Dermis microvascular lymphatic vessel endothelial cell (primary cell): ENCODE measurements at places on chromosomes 7 and 10.
A peak's percentile ranks its signal among the peaks of the same experiment; 100 is the strongest.

DNA sequence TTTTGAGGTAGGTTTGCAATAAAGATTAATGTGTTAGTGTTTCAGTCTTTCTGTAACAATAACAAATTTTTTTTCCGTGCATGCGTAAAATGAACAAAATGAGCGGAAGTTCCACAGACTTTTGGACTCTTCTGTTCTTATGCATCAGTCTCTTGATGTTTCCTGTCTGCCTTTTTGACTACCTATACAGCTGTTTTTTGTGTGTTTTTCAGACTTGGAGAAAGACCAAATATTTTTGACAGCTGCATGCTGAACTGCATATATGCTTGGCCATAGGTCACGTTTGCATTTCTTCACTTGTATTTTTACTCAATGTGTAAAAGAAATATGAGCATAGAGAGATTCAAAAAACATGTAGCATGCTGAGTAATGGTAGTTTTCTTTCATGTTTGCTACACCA is 119.3 kb downstream of the BBS9 start:
- DNase-seq: peak; percentile 87

GRCh38 chr7:17976952-17977351 is 36.7 kb upstream of the SNX13 start:
- DNase-seq: no peak

DNA sequence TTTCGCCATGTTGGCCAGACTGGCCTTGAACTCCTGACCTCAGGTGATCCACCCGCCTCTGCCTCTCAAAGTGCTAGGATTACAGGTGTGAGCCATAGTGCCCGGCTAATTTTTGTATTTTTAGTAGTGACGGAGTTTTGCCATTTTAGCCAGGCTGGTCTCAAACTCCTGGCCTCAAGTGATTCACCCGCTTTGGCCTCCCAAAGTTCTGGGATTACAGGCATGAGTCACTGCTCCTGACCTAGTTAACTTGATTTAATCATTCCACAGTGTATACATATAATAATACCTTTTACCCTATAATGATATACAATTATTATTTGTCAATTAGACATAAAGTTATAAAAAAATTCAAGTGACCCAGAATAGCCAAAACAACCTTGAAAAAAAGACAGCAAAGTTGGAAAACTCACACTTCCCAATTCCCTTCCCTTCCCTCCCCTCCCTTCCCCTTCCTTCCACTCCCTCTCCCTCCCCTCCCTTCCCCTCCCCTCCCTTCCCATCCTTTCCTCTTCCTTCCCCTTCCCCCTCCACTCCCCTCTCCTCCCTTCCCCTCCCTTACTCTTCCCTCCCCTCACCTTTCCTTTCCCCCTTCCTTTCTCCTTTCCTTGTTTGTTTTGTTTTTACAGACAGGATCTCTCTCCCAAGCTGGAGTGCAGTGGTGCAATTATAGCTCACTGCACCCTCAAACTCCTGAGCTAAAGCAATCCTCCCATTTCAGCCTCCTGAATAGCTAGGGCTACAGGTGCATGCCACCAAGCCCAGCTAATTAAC is 14.8 kb upstream of the ZMIZ2 start:
- DNase-seq: peak; percentile 48

- peak; percentile 93 for DNase-seq
Observed at GRCh38 chr7:106480616-106481031, 180.3 kb downstream of the CCDC71L start.

DNA sequence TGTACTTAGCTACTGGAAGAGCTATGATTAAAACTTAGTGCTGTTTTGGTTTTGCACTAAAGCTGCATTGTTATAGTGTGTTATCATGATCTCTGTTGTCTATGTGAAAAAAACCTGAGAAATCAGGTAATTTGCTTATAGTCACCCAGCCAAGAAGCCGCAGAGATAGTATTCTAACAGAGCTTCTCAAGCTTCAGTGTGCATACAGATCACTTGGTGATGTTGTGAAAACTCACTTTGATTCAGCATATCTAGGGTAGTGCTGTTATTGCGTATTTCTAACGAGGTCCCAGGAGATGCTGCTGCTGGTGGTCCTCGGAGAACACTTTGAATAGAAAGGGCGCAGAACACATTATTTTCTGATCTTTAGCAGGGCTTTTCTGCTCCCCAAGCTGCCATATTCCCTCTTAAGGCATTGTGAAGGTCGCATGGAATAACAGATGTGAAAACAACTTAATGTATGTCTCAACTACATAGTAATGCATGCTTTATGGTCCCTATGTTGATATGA is 68.4 kb upstream of the PDCD4 start:
- no peak for DNase-seq

DNA sequence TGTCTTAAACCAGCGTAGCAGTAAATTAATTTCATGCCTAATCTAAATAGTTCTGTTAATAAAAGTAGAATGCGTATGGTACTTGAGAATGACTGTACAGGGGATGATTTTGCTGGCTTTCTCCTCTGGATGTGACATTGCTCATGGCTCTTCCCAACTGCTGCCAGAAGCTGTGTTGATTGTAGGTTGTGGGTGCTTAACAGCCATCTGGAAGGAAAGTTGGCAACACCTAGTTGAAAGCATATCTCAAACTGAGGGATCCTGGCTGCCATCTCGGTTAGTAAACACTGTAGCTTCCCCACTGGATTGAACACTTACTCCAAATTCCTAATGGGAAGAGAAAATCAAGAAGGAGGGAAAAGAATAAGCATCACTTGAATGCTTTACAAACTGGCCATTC is 130.9 kb downstream of the NXPH1 start:
- no peak for DNase-seq

DNA sequence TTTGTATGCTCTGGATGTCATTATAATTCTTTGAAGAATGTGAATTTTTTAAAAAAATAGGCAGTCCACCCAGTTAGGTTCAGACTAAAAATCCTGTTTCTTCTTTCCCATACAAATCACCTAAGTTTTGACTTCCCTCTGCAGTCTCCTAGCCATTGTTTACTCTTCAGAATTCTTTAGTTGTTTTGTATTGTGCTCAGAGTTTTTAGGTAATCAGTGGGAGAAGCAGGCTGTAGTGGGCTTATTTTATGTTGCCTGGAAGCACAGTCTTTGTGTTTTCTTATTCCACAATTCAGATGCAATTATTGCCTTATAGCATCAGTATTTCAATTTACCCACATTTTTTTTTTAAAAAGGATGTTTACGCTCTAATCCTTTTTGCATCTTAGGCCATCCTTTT is 94.9 kb downstream of the AKAP9 start:
- DNase-seq: no peak

- no peak for DNase-seq
Observed at GRCh38 chr10:43906490-43906889, 257.8 kb upstream of the ZNF32 start.

GRCh38 chr10:114482480-114483304 is 78.4 kb upstream of the AFAP1L2 start:
- no peak for DNase-seq

GRCh38 chr10:6473430-6473829 is 106.6 kb downstream of the PRKCQ start:
- no peak for DNase-seq

- DNase-seq: no peak
Observed at GRCh38 chr10:101070098-101070497, 8.3 kb downstream of the KAZALD1 start.

DNA sequence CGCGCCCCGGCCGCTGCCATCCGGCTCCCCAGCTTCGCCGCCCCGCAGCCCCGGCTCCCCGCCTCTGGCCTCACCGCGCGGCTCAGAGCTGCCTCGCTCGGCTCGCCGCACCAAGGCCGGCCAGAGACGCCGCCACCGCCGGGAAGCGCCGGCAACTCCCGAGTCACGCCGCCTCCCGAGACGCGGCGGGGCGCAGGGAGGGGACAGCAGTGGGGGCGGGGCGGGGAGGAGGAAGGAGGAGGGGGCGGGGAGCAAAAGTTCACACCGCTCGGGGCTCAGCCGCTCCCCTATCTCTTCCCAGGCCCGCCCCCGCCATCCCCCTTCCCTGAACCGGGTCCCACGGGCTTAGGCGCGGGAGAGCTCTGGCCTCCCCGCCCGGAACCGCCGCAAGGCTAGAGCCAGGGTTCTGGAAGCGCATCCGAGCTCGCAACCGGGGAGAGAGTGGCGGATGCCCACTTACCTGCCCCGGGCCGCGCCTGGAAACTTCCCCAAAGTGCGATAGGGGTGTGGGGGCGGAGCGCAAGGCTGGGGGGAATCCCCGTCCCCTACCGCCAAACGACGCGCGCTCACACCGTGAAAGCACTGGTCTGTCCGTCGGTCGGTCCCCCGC is 1.0 kb downstream of the CHST15 start:
- no peak for DNase-seq
